ENCODE measurements at places on chromosomes 2 and 18.

DNA sequence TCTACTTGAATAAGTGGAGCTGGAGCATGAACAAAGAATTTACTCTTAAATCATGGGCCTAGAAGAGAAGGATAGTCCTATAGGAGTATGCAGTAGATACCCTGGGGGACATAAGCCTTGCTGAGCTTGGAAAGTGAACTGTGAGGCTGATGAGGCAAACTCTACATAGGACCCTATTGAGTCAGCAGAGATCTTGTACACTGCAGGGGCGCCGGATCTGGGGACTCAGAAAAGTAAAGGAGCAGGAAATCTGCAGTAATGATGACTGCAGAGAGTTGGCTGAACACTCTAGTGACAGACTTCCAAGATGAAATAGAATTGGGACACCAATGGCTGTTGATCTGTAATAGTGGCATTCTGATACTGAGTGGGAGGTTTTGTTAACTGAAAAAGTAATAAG is 543.7 kb downstream of the XIRP2 start:
- DNase-seq, result no peak

- no peak for DNase-seq
Measured at GRCh38 chr2:12824351-12824777, 107.6 kb downstream of the TRIB2 start.

GRCh38 chr2:218839888-218840287 is 8.3 kb upstream of the PRKAG3 start:
- no peak for DNase-seq

- no peak for DNase-seq
Measured at GRCh38 chr2:103459283-103459682, 697.5 kb downstream of the TMEM182 start.

DNA sequence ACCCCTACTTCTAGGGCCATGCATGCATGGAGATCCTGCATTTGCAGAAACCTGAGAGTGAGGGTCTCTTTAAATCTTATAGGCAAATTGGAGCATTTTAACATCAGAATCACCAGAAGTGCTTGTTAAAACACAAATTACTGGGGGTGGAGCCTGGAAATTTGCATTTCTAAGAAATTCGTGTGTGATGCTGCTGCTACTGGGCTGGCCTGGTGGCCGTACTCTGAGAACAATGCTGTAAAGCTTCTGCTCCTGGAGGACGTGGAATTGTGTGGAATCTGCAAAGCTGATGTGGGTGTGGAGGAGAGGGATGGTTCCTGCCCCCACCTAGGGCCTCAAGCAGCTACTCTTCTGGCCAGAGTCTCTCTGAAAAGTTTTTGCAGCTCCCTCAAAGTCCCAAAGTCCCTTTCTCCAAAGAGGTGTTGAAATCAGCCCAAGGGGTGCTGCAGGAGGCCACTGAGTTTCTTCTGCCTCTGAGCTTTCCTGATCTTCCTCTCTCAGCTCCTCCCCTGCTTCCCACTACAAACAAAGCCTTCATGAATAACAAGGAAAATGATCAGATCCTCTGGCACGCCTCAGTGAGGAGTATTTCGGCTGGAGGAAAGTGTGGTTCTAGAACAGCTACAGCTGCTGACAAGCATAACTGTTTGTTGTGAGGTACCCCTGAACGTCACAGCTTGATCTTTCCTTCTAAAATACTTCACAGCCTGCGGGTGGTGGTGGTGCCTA is 508.3 kb downstream of the CNTNAP5 start:
- no peak for DNase-seq

GRCh38 chr2:10223932-10224720 is 78.6 kb upstream of the HPCAL1 start:
- DNase-seq, result no peak

GRCh38 chr2:202583709-202584219 is 51.0 kb upstream of the FAM117B start:
- DNase-seq, result no peak

DNA sequence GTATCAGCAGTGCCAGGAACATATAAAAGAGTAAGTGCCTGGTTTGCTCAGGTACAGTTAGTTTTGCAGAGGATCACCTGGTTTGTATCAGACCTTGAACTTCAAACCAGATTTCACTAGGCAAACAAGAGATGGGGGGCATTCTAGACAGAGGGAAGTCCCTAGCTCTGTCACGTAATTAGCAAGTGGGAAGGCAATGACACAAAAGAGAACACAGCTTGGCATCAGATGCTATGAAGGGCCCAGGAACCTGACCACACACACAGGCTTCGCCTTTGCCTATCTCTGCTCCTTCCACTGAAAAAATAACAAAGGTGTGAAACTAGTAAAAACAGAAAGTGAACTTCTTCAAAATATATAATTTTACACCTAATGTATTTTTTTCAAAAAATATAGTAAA is 62.6 kb downstream of the CERKL start:
- DNase-seq, result no peak

GRCh38 chr18:49874238-49874637 is 60.9 kb upstream of the ACAA2 start:
- DNase-seq, result no peak

- DNase-seq, result no peak
Measured at GRCh38 chr2:121595012-121595891, 54.0 kb downstream of the CLASP1 start.

DNA sequence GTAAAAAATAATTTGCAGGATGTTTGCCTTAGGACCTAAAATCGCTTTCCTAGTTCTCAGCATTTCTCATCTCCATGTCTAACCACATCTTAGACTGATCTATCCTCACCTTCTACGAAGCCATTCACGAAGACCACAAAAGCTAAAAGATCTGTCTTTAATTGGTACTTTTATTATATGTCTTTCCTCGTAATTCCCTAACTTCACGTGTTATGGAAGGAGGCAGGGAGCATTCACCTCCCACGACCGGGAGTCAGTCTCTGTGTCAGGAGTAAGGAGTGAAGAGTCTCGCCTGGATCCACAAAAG is 1.6 kb downstream of the DLGAP1 start:
- DNase-seq, result no peak

- no peak for DNase-seq
Measured at GRCh38 chr2:240839152-240840143, 19.4 kb upstream of the KIF1A start.

DNA sequence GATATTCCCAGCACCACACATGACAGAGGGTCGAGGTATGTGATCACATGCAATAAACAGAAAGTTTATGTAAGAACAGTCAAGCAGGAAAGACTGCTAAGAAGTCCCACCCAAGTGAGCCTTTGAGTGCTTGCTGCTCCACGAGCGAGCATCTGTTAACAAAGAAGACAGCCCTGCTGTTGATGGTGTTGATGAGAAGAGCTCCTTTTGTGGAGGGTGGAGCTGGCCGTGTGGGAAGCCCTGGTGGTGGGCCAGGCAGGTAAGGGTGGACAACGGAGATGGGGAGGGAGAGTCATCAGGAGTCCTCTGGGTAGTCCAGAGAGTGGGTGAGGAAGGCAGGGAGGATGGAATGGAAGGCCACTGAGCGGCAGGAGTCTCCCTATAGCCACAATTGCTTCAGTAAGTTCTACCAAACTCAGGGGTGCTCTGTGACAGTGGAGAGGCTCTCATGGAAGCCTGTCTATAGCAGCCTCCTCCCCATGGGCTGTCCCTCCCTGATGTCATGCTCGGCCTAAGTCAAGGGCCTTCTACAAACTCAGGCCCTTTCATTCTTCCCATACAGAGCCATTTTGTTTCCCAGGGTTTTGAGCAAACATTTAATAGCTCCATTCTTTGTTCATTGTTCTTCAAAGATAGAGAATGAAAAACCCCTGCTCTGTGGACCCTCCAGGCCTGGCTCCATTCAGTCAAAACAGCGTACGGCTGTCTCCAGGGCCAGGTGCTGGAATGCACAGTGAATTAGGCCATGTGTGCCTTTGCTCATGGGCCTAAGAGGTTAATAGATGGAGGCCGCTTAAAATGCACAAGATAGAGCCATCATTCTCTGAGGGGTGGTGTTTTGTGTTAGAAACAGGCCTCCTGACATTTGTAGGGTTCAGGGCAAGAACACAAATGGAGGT is 494.2 kb upstream of the RAB6C start:
- DNase-seq, result no peak
